ENCODE measurements at places on chromosomes 13 and 19.

DNA sequence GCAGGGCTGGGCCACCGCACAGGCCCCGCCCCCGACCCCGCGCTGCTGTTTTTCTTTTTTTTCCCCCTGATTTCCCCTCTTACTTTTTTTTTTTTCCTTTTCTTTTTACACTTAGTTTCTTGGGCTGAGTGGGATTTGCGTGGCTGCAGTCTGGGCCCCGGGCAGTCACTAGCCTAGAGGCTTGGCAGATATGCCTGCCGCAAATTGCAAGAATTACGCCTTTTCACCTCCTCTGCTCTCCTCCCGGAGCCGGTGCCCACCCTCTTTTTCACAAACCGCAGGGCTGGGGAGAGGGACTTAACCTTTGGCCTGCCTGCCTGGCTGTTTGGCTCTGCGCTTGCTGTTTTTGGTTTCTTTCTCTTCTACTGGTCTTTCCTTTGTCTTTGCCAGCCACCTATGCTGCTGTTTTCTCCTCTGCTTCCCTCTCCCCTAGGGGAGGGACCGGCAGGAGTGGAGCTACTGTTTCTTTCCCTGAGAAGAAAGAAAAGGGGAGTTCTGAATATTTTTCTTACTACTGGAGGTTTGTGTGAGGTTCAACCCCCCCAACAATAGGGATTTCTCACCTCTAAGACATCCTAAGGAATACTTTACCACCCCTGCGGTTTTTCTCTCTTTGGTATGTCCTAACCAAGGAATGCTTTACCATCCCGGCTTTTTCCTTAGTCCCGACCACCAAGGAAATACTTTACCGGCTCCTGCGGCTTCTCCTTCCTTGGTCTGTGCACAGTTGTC lies 11.0 kb downstream of the ZNF552 start:
- DNase-seq: peak; percentile 88

DNA sequence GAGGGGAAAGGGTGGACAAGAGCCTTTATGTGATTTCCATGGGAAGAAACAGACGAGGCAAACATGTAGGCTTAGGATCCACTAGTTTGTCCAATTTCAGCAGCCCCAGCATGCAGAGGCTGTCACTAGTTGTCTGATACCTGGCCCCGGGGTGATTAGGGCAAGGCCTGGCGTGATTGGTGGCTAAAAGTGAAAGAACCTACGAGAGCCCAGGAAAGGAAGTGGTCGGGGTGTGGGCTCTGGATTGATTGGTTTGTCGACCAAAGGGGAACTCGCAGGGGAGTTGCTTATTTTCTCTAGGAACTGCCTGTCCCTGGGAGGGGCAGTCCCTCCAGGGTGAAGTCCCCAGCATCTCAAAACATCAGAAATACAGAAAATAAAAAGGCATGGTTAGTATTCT lies 64.2 kb upstream of the UQCRFS1 start:
- no peak for DNase-seq

DNA sequence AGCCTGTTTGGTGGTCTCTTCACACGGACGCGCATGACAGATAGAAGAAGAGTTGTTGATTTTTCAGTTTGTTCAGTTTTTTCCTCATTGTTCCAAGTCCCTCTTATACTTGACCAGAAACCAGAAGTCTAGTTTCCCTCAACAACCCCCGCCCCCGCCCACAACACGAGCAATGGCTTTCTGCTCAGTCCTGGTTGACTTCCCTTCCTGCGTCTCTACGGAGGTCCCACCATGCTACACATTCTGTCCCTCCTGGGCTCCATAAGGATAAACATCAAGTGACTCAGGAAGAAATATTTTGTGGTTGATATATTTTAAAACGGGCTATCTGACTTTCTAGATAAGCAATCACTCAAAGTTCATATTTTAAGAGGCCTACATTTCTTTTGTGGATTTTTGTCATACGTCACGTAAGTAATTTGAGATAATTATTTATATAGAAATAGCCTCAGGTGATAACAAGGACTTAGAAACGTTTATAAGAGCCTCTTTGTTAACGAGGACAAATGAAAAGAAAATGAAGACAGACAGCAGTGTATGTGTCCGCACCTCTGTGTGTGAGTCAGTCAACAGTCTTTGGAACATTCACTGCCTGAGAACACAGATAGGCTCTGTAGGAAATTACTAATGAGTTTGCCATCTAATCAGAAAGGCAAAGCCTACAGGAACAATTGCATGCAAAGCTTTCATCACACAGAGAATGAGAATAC lies 214.4 kb downstream of the RAP2A start:
- peak; percentile 40 for DNase-seq

DNA sequence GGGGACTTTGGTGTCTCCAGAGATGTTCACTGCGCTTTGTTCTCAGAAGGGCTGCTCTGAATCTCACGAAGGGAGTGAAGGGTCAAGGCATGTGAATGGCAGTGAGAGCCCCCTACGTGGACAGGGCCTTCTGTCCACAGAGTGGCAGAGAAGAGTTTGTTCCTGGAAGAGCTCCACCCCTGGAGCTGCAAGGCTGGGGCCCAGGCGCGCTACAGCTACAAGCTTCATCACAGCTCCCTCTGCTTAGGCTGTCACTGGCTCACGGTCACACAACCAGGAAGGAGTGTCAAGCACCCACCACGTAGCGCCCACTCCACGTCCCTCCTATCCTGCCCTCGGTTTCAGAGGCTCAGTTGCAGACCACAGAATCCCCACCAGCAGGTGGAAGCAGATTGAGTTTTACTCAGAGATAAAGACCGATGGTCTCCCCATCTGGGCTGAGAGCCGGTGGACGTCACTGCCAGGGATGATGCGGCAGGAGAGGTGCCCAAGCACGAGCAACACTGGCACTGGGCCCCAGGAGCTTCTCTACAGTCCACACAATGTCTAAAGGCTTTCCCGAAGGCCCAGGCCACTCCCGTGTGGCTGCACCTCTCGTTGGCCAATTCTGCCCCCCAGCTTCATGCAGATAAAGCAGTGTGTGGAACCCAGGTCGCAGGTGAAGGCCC lies 23.0 kb upstream of the TFDP1 start:
- DNase-seq: no peak

DNA sequence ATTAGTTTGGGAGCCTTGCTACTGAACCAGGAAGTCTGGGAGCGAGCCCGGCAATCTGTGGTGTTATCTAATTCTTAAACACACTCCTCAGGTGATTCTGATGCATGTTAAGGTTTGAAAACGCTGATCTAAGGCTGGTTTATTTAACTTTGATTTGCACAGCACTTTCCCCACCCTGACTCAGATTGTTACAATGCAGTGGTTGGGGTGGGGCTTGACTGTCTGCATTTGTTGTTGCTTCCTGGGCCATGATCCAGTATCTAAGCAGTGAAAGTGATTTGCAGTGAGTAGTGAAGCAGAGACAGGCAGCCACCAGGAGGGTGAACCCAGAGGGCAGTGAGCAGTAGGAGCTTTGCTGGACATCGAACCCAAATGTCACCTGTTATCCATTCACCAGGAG lies 81.6 kb upstream of the ARGLU1 start:
- DNase-seq: peak; percentile 70

Data from H4 (cell line).